ENCODE measurements at places on chromosomes 7 and 10. TPM values are rescaled to one million over a fixed set of nuclear protein-coding genes. Genes with fewer than 3 reads are reported as not detected.

DNA sequence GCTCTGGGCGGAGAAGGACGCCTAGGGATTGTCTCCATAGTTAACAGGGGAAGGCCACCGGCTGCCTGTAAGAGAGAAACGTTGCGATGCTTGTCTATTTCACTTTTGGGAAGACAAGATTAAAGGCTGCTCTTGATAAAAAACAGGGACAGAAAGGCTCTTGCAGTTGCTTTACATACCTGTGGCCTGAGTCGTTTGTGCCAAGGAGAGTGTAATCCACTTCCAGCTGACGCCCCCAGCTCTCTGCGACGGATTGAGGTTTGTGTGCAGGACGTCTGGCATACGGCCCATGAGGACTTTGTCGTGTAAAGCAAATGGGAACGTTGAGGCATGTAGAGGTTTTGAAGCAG, 1.1 kb downstream of the MAP3K8 start:
- peak; percentile 52 for DNase-seq

PITX3 gene
- total RNA-seq, result not detected

DNA sequence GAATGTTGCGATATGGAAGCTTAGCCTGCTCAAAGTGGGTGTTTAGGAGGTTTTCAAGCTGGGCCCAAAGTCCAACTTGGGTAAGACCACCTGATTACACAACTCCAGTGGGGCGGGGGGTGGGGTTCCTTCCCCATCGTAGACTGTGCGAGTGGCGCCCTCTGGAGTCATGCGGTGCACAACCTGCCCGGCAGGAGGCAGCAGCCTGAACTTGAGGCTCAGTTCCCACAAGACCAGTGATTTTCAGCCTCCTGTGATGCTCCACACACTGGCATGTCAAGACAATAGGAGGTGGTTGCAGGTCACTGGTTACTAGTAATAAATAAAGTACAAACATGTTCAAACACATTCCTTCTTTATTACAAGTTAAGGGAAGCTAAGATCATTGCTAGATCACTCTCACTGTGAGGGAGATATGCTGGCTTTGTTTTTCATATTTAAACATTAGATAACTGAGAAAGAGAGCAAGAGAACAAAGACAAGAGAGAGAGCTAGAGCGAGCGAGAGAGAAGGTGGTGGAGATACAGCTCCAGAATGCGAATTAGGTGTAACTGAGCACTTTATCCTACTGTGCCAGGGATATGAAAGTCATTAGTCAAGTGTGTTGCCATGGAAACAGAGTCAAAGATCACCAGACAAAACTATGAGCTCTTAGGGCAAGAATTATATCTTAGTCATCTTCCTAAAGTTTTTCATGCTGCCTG, 97.4 kb upstream of the BMPER start:
- DNase-seq, result peak; percentile 74

DNA sequence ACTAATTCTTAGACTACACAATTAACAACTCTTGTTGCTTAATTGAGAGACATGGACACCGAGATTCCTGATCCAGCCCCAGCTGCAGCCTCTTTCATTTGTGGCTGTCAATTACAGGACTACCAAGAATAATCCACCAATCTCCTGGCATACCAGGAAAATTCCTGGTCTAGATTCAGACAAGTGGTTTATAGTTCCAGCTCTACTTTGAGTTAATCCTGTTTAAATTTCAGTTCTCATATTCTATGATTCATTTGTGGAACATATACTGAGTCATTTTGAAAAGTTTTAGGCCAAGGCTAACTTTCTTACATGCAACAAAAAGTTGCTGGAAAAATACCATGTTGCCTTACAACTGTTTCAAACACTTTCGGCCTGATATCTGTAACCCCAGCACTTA, 253.5 kb downstream of the MAGI2 start:
- peak; percentile 84 for DNase-seq

DNA sequence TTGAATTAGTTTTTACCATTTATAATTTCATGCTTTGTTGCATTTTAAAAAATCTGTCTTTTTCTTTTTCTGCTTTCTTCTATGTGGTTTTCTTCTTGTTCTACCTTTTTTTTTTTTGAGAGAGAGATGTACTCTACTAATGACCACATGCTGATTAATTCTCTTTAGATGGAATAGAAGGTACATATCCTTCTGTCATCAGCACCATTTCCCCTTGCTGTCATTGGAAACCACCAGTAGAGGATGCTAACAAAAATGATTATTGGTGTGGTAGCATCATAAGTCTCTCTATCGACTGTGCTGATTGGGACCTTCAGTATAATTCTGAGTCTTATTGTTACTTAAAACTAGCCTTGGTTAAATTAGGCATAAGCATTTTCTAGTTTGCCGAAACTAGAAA, 3.6 kb downstream of the ZEB1 start:
- DNase-seq, result peak; percentile 25

PRPS1L1 gene
- not detected for total RNA-seq

PIP gene
- total RNA-seq, result not detected

DNA sequence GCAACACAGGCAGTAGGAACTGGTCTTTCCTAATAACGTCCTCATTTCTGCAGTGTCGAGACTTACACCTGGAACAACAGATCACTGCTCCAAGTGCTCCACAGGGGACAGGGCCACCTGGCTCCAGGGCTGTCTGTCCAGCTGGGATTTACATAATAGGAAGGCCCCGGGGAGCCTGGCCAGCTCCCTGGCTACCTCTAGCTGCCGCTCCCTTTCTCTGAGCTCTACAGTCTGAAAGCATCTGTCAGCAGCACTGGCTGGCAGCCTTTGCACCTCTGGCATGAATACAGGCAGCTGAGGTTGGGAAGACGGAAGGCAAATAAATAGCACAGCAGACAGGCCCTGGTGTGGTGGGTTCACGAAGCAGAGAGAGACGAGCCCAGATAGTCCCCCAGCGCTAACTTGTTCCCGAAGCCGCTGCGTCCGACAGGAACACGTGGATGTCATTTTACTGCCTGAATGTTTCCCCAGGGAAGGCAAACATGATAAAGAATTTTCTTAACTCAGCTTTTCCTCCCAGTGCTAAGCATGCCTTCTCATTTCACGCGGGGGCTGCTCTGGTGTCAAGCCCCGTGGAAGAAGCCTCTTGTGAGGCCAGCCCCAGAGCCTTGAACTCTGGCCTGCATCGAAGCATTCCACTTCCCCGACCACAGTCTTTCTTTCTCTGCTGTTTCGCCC, 105.4 kb downstream of the ITIH5 start:
- DNase-seq, result no peak

DNA sequence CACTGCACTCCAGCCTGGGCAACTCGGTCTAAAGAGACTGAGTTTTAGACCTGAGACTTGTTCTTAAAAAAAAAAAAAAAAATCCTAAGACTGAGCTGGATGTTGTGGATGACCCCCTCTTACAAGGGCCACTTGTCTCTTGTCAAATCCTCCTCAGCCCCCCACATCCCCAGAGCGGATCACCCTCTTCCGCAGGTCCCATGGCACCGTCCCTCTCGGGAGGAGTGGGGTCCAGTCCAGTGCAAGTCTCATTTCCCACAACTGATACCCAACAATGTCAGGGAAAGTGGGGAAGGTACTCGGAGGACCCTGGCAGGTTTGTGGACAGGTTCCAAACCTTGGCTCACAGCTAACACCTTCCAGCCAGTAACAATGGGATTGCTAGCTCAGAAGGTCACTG, 100.3 kb downstream of the ELFN1 start:
- no peak for DNase-seq

GARIN1A gene
- total RNA-seq, result 0.18 TPM

LIPM gene
- not detected for total RNA-seq

NUPR2 gene
- total RNA-seq, result not detected

AGAP4 gene
- total RNA-seq, result 1.8 TPM

- no peak for DNase-seq
Measured at GRCh38 chr7:30915751-30916150, 4.1 kb downstream of the AQP1 start.

DNA sequence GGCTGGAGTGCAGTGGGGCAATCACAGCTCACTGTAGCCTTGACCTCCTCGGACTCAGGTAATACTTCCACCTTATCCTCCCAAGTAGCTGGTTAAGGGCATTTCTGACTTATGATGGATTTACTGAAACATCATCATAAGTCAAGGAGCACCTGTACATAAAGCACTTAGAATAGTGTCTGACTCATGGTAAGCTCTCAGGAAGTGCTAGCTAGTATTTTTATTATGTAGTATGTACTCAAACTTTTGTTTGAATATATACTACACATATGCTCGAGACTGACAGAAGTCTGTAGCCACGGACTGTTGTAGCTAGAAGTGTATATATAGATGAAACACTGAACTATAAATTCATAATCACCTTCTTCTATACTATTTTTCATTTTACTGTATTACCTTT, 107.5 kb upstream of the DNAJB12 start:
- no peak for DNase-seq

- no peak for DNase-seq
Measured at GRCh38 chr10:119241066-119241465, 33.7 kb downstream of the GRK5 start.

CRYGN gene
- total RNA-seq, result not detected

PIK3AP1 gene
- total RNA-seq, result under 0.01 TPM

DNA sequence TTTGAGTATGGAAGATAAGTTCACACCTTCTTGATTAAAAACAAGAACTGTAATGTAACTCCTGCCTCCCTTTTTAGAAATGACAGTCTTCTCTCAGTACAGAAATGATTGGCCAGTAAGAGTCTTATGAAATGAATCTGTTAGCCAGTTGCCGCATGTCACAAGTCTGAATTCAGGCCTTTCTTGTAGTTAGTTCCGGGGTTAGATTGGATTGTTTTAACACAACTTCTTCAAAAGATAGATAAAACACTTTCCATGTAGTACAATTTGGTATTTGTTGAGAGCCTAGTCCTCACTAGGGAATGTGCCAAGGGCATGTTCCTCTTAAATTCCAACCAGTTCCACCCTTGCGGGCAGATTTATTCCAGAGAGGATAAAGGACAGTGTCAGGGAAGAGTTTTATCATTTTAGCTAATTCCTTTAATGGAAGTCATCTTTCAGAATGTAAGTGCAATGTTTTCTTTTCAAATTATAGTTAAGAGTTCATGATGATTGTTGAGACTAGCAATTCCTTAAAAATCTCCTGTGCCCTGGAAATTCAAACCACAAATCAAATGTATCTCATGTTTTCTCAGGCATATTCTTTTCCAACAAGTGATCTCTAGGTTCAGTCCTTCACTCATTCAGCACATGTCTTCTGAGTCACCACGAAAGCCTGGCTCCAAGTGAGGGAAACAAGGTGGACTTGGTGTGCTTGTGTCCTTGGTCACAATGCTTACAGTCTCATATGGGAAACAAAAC, 4.1 kb downstream of the FHIP2A start:
- DNase-seq, result peak; percentile 96

DNA sequence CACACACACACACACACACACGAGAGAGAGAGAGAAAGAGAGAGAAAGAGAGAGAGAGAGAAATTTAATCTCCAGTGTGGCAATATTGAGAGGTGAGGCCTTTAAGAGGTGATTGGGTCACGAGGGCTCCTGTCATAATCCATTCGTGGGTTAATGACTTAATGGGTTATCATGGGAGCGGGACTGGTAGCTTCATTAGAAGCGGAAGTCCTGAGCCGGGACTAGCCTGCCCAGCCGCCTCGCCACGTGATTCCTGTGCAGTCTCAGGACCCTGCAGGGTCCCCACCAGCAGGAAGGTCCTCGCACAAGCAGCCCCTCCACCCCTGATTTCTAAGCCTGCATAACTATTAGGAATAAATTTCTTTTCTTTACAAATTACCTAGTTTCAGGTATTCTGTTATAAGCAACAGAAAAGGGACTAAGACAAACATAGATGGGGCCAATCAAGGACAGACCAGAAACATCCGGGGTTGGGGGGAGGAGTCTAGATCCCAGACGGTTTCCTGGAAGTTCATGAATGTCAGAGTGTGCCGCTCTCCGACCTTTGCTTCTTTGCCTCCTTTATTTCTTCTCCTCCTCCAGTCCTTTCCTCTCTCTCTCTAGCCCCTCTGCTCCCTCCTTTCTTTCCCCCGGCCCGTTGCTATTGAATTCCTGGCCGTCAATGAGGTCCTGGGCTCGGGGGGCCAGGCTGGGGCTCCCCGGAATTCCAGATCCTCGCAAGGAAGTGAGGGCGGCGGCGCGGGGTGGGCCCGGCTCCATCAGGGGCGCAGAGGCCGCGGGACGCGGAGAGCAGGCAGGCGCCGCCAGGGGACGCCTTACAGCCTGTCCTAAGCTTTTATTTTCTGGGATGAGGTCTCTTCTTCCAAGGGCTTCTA, 146.8 kb downstream of the CYP26A1 start:
- DNase-seq, result no peak

- DNase-seq, result no peak
Measured at GRCh38 chr10:18687706-18688105, 28.5 kb downstream of the ARL5B start.

NSUN6 gene
- total RNA-seq, result 11.4 TPM

DIP2C gene
- total RNA-seq, result 8.6 TPM

FAM25A gene
- not detected for total RNA-seq

DNA sequence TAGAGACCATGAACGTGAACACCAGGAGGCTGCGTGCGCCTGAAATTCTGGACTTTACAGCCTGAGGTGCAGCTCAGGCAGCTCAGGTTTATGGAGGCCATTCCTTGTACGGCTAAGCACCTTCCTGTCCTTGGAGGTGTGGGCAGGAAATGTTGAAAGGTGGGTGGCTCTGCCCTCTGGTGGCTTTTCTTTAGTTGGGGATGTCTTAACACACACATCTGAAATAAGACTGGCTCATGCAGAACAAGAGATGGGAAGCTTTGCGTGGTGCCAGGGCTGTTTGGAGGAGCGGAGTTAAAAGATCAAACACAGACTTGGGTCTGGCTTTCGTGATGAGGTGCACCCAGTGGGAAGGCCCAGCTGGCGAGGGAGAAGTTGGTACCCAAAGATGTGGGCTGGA, 64.1 kb downstream of the DOCK1 start:
- DNase-seq, result no peak

- DNase-seq, result no peak
Measured at GRCh38 chr7:67760971-67761370, 764.3 kb downstream of the TYW1 start.
